Activated CD4-positive, alpha-beta T cell treated with anti-CD3 and anti-CD28 coated beads, Interleukin-2, amount 50 U/mL, for 24 hours (primary cell): ENCODE measurements at places on chromosomes 7 and 10.

DNA sequence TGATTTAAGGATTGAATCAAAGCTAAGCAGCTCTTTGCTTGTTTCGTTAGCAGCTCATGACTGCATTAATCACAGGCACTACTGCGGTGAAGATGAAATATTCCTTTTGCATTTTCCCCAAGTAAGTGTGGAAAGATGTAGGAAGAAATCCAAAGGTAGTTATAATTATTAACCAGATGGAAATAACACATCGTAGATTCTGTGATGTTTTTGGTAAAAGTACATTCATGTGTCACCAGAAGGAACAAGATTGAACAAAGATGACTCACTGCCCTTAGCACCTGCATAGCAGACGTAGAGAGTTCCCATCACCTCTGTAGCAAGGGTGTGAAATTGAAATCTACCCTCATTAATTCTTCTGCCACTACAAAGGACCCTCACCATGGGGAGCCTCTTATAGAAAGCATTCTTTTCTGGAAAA, 37.1 kb downstream of the SMURF1 start:
- no peak for DNase-seq

- DNase-seq, result no peak
These were observed 167.4 kb upstream of the PRSS58 start for GRCh38 chr7:142425281-142425680.

DNA sequence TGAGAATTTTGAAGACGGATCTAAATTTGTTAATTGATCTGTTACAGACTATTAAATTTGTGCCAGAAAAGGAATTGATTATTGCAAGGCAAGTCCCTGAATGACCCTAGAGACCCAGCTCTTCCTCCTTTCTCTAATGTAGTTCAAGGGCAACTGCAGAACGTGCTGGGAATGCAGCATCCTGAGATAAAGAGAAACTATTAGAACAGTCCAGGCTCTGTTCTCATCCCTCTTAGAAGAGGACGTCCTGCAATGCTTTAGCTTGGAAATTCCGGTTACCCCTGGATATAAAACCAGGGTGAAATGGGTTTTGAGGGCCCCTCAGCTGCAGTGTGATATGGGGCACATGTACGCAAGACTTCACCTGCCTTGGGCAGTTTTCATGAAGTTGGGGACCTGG, 67.3 kb downstream of the PTN start:
- no peak for DNase-seq

GRCh38 chr10:96768136-96768535, 47.8 kb upstream of the PIK3AP1 start:
- no peak for DNase-seq

- DNase-seq, result peak; percentile 15
These were observed 401 bp downstream of the LRRC27 start for GRCh38 chr10:132332433-132332754.

DNA sequence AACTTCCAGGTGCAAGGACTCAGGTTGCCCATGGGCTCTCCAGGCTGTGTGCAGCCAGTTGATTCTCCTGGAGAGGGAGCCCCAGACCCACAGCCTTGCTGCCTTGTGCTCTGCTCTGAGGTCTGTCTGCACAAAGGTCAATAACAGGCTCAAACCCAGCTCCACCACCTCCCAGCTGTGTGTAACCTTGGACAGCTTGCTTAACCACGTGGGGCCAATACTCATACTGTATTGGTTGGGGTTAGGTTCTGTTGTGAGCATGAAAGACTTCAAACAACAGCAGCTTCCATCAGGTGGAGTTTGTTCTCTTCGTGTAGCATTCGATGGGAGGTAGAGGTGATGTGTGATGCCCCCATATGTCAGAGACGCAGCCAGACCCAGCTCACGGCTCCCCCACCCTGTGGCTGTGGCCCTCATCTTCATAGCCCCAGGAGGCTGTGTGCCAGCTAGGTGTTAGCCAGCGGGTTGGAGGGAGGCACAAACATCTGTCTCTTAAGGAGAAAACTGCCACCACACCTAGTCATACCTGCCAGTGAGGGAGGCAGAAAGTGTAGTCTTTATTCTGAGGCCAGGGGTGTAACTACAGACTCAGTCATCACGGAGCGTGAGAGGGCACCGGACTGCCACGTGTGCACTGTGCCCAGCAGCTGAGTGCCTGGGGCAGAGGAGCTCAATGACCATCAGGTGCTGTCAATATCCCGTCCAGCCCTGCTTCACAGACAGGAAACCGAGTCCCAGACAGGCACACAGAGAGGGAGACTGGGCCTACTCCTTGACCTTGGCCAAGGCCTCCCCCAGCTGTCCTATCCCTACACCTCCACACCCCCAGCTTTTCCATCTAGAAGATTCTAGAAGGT, 8.1 kb upstream of the POLD2 start:
- DNase-seq, result no peak

- DNase-seq, result no peak
These were observed 19.3 kb upstream of the FRMD4A start for GRCh38 chr10:14350006-14350405.

- no peak for DNase-seq
These were observed 5.5 kb downstream of the SMARCD3 start for GRCh38 chr7:151243045-151243349.

GRCh38 chr10:42593284-42593683, 45.1 kb downstream of the ZNF33B start:
- no peak for DNase-seq

GRCh38 chr7:92052684-92053083, 81.6 kb downstream of the CYP51A1 start:
- DNase-seq, result no peak

DNA sequence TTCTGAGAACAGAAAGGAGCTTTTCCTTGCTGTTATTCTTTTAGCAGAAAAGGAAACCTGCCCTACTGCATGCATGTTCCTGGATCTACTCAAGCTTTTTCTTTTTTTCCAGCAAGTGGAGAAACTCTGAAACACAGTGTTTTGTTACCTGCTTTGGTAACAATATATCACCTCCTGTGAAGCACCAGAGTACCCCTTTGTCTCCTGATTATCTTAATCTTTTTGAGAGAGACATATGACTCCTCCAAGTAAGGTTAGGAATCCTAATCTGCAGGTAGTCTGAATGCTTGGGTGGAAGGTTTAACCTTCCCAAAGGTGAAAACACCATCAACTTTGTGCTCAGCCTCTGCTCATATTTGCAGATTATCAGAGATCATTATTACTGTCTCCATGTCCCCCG, 93.1 kb downstream of the MAPK8 start:
- no peak for DNase-seq

DNA sequence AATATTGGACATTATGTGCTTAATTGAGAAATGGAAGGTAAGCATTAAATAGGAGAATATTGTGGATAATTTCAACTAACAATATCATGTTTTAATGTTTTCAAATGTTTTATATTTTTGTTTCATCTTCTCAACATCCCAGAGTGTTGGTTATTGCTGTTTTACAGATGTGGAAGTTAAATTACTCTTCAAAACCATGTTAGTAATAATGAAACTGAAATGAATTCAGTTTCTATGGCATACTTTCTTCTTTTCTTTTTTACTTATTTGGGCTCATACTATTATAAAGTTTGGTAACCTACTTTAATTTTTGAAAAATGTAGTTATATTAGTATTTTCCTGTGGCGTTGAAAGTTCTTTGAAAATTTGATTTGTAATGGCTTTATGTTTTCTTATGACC, 4.2 kb downstream of the GLRX3 start:
- no peak for DNase-seq

- no peak for DNase-seq
These were observed 117.6 kb downstream of the PLCE1 start for GRCh38 chr10:94111367-94111766.

GRCh38 chr7:127665922-127666321, 13.9 kb downstream of the SND1 start:
- DNase-seq, result no peak
